ENCODE measurements at places on chromosomes 5 and 9.
A peak's percentile ranks its signal among the peaks of the same experiment; 100 is the strongest.

DNA sequence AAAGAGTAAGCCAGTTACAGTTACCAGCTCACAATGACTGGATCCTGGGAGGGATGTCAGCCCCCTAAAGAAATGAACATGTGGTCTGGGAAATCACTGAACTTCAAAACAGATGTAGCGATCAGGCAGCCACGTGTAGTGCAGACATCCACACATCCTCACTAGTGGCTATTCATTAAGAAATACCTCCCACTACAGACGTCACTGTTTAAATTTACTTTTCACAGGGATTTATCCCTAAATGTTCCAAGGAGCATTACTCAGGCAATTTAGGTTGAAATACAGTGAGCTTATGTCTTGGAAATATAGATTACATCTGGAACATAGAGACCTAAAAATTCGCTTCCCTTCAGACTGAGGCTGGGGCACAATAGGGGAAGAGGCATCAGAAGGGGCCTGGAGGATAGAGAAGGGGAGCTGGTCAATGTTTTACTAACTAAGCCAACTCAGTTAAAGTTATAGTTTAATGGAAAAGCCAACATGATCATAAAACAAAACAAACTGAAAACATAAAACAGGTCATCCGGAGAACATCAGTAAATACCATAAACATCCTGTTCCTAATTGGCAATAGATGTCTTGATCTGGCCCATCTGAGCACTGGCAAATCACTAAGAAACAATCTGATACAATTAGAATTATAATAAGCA lies 92.3 kb downstream of the FANCC start:
- no peak for DNase-seq

GRCh38 chr9:98644011-98644410 lies 64.7 kb downstream of the GABBR2 start:
- DNase-seq = no peak

GRCh38 chr9:89996773-89997172 lies 392.0 kb downstream of the GADD45G start:
- peak; percentile 19 for DNase-seq

DNA sequence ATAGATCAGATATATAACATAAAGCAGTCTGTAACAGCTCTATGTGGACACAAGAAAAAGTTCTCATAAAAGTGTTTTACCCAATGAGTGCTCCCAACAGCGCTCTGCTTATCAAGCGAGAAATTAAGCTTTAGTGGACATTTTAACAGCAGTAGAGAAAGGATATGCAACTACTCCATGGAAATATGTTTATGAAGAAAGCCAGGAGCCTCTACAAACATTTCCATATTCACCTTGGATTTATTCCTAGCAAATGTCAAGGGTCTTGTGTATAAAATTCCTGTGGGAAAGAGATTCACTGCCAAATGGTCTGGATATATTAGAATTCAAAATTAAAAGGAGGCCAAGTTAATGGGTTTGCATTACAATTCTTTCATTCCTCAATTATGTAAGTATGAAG lies 66.5 kb downstream of the DTWD2 start:
- no peak for DNase-seq

- no peak for DNase-seq
These were observed 38.9 kb downstream of the EFNA5 start for GRCh38 chr5:107631805-107632362.

- DNase-seq = no peak
These were observed 103.0 kb downstream of the NPR3 start for GRCh38 chr5:32814141-32814540.

- no peak for DNase-seq
These were observed 39.2 kb downstream of the NEK6 start for GRCh38 chr9:124296796-124297550.

GRCh38 chr9:79661886-79662536 lies 90.2 kb downstream of the TLE4 start:
- DNase-seq = no peak

DNA sequence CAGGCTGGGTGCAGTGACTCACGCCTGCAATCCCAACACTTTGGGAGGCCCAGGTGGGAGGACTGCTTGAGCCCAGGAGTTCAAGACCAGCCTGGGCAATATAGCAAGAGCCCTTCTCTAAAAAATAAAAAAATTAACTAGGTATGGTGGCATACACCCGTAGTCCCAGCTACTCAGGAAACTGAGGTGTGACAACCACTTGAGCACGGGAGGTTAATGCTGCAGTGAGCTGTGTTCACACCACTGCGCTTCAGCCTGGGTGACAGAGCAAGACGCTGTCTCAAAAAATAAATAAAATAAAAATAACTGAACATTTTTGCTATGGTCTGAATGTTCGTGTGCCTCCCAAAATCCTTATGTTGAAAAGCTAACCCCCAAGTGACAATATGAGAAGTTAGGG lies 24.5 kb downstream of the AGTPBP1 start:
- DNase-seq = no peak

DNA sequence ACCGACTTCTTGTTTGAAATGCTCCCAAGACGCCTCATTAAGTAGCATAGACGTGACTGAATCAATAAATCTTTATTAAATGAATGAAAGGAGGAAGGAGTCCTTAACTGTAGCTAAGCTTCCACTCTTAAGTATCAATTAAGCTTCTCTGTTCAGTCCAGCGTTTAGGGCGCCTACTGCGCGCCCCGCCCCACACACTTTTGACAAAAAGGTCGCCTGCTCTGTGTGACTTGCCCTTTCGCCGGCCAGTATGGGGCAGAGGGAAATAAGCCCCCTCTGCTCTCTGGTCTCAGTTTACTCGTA lies 662 bp upstream of the DOLPP1 start:
- DNase-seq = no peak

DNA sequence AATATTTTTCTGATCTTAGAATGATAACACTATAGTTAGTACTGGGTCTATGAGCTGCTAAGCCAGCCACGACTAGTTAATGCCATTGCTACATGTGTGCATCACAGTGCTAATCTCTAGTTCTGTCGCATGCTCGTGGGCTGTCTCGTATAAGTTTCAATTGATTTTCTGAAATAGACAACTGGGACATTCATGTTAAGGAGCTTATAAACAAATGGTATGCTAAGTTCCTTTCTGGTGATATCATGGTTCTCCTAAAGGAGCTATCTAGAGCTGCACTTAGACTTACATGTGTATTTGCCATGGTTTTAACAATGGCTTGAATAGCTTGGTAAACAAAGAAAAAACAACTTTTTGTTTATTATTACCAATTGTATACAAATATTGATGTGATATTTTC lies 46.2 kb downstream of the F2RL2 start:
- no peak for DNase-seq

- no peak for DNase-seq
These were observed 8.0 kb downstream of the EBF1 start for GRCh38 chr5:159091596-159092331.

- DNase-seq = no peak
These were observed 511.2 kb downstream of the SEMA5A start for GRCh38 chr5:9034649-9035048.

- no peak for DNase-seq
These were observed 237.1 kb upstream of the NMUR2 start for GRCh38 chr5:152641970-152642805.

DNA sequence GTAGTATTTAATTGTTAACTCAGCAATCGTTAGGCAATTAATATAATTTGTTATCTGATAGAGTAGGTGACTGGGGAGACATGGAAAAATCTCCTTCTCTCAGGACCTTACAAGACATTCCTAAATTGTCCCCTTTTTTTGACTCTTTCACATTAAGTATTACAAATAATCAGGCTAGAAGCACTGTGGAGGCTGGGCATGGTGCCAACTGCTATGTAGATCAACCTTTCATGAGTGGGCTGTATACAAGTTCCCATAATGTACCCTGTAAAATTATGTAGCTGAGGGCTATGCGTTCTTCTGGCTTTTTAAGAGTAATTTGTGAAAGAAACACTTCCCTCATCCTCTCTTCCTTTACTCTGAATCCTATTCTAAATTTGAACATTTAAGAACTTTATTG lies 140.2 kb downstream of the NFIB start:
- DNase-seq = peak; percentile 4

DNA sequence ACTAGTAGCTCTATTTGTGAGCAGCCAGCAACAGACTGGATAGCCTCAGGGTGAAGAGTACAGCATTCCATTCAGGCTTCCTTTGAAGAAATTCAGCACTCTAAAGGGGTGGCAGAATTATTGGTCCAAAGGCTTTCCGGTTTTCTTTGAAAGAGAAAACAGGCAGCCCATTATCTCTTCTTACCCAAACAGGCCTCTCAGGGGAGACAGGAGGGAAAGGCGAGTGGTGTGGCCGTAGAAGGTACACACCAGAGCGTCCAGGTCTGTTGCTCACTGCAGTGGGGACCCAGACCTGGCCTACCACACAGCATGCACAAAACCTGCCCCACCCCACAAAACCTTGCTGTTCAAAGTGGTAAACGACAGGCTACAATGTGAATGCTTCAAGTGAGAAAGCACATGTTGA lies 83.3 kb downstream of the ZNF608 start:
- no peak for DNase-seq

All from erythroblast (primary cell).